ENCODE measurements at places on chromosomes 5 and 9.
A peak's percentile ranks its signal among the peaks of the same experiment; 100 is the strongest.

- no peak overlapping the region for H3K4me3 ChIP-seq
- H3K27ac ChIP-seq, result no peak overlapping the region
- no peaks in the 10 kb centered on the region for H3K36me3 ChIP-seq
- H3K4me1 ChIP-seq, result no peaks in the 10 kb centered on the region
- H3K27me3 ChIP-seq, result no peaks in the 10 kb centered on the region
- no peak for DNase-seq
Measured at GRCh38 chr5:873328-873727, 19.3 kb downstream of the BRD9 start.

DNA sequence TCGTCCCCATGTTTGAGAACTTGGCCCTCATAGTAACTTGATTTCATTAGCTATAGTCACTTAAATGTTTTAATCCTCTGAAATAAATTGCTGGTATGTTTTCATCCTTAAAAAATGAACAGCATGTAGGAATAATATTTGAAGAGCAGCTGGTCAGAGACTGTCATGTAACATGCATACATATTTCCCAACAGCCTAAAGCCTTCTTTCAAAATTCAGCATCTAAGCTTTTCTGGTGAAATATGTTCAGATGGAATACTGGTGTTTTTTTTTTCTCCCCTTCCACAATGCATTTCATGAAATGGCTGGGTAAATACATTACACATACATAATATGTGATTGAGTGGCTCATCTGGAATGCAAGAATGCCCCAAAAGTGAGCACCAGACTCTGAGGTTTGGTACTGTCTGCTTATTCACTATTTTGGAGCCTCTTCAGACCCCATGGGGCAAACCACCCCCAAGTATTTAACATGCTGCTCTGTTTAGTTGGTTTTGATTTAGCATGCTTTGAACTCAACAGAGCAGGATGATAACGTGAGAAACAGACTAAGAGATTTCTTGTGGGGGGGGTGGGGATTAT is 94.0 kb downstream of the SMARCA2 start:
- no peak for DNase-seq
- peak overlapping the region; percentile 83 for H3K27ac ChIP-seq
- H3K4me3 ChIP-seq, result no peak overlapping the region
- peaks cover 25% of the 10 kb centered on the region for H3K4me1 ChIP-seq
- H3K36me3 ChIP-seq, result no peaks in the 10 kb centered on the region
- no peaks in the 10 kb centered on the region for H3K27me3 ChIP-seq

- no peak overlapping the region for H3K27ac ChIP-seq
- no peak overlapping the region for H3K4me3 ChIP-seq
- no peak for DNase-seq
- no peaks in the 10 kb centered on the region for H3K27me3 ChIP-seq
- no peaks in the 10 kb centered on the region for H3K36me3 ChIP-seq
Measured at GRCh38 chr5:91359962-91360609, 23.0 kb downstream of the ARRDC3 start.

DNA sequence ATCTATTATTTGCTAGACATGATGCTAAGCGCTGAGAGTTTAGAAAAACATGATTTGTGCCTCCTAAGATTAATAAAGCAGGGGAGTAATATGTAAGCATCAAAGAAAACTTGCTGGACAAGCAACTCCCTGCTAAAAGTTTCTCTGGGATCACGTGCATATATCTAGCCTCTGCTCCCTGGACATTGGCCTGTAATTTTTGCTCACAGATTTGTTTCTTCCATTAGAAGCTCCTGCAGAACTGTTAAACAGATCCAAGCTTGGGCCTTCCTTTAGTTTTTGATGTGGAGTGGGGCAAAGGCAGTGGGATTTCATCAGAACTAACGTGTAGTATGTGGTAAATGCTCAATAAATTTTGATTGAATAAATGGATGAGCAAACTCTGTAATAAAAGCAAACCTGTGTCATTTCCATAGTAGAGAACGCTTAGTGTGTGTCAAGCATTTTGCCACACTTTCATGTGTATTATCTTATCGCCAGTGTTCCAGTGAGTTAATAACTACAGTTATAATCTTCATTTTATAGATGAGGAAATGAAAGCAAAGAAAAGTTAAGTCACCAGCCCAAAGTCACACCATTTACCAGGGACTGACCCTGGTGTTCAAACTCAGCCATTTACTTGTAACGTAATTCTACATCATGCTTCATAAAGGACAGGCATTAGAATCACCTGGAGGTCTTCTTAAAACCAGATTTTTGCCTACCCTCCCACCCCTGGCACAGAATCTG is 100.3 kb downstream of the PCSK5 start:
- H3K4me1 ChIP-seq, result no peaks in the 10 kb centered on the region
- no peak overlapping the region for H3K27ac ChIP-seq
- no peaks in the 10 kb centered on the region for H3K27me3 ChIP-seq
- no peaks in the 10 kb centered on the region for H3K36me3 ChIP-seq
- DNase-seq, result no peak
- no peak overlapping the region for H3K4me3 ChIP-seq

- no peaks in the 10 kb centered on the region for H3K4me1 ChIP-seq
- H3K27ac ChIP-seq, result no peak overlapping the region
- H3K4me3 ChIP-seq, result no peak overlapping the region
- no peaks in the 10 kb centered on the region for H3K36me3 ChIP-seq
- no peaks in the 10 kb centered on the region for H3K27me3 ChIP-seq
Measured at GRCh38 chr5:115079924-115080623, 89.6 kb downstream of the TRIM36 start.

DNA sequence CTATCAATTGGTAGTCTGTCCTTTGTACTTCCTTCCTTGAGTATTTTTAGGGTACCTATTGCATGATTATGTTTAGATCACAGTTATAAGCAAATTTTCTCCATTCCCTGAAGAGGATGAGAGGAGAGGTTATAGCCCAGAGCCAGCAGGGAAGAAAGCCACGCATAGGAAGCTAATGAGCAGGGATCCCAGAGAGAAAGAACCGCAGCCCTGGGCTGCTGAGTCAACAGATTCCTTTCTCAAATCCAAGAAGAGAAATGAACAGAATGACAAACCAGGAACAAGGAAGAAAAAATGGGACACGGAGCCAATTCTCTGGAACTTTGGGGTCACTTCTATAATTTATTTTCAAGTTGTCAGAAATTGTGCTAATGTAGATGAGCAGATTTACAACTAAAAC is 284.5 kb downstream of the RFX3 start:
- no peaks in the 10 kb centered on the region for H3K36me3 ChIP-seq
- no peaks in the 10 kb centered on the region for H3K4me1 ChIP-seq
- H3K27me3 ChIP-seq, result no peaks in the 10 kb centered on the region
- H3K4me3 ChIP-seq, result no peak overlapping the region
- no peak for DNase-seq

GRCh38 chr5:38226091-38226490 is 32.3 kb upstream of the EGFLAM start:
- no peak overlapping the region for H3K27ac ChIP-seq
- H3K4me3 ChIP-seq, result no peak overlapping the region
- H3K27me3 ChIP-seq, result no peaks in the 10 kb centered on the region
- DNase-seq, result no peak
- no peaks in the 10 kb centered on the region for H3K4me1 ChIP-seq

DNA sequence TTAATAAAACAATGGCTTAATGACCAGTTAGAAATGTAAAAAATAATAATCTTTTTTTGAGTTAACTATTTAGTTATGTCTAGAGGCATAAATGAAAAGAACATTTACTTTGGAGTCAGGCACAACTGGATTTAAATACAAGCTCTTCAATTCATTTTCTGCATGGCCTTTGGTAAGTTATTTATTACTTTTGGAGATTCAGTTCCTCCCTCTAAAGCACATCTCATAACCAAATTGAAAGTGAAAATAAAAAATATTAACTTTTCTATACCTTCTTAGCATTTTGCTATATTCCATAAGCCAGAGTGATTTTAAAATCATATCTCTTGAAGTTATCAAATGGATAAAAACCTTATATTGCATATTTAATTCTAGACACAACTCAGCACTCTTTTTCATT is 434.9 kb upstream of the SMARCA2 start:
- H3K36me3 ChIP-seq, result no peaks in the 10 kb centered on the region
- H3K27me3 ChIP-seq, result no peaks in the 10 kb centered on the region
- no peak for DNase-seq

DNA sequence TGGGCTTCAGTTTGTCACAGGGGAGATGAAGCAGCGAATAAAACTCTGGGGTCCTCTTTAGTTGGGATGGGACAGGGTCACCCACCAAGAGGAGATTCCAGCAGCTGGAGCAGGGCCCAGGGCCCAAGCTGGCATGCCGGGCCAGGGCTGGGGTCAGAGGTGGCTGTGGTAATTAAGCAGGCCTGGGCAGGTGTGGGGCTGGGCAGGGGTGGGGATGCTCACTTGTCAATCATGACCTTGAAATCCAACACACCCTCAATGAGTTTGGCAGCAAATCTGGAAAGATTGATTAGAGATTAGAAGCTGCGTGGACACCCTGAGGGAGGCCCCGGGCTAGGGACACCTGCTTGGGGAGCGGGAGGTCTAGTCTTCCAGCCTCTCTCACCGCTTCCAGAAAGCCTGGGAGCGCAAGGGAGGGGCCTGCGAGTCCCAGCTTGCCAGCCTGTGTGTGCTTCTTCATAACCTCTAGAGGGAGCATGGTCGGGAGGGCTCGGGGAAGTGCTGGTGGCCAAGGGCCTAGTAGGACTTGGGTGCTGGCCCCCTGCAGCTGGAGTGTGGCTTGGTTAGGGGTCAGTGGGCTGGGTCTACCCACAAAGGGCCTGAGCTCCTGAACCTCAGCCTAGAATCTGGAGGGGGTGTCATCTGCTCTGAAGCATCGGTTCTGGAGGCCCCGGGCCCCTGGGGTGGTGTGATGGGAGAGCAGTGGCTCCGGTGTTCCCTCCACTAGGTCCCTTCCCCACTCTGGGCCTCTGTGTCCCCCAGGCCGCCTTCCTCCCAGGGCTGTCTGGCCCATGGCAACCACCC is 7.6 kb downstream of the CRAT start:
- no peak overlapping the region for H3K27ac ChIP-seq
- no peaks in the 10 kb centered on the region for H3K4me1 ChIP-seq
- H3K27me3 ChIP-seq, result no peaks in the 10 kb centered on the region
- peak; percentile 69 for DNase-seq
- no peak overlapping the region for H3K4me3 ChIP-seq
- no peaks in the 10 kb centered on the region for H3K36me3 ChIP-seq

DNA sequence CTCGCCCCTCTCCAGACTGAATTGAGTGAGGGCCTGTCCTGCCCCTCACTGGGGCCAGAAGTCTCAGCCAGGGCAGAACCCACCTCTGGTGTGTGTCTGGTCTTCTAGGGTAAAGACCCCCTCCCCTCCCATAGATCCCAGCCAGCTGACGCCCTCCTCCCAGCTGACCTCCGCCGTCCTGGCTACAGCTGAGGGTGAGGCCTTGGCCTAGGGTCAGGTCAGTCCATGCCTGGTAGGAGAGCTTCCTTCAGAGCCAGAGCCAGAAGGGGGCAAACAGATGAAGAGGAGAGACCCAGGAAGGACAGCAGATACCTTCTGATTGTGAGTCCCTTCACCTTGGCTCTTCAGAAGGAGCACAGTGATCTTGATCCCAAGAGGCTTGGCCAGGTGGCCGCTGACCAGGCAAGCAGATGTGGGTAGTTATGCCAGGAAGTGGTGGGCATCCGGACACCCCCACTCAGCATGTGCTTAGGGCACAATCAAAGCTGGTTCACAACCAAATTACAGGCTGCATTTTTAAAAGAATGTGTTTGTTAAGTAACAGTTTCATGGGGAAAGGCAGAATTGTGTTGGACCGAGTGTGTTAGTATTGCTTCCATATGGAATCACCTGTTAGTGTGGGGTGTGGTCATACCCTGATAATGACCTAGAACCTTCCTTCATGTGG is 29.9 kb downstream of the JADE2 start:
- H3K27ac ChIP-seq, result no peak overlapping the region
- no peak for DNase-seq
- no peak overlapping the region for H3K4me3 ChIP-seq
- H3K27me3 ChIP-seq, result no peaks in the 10 kb centered on the region
- H3K4me1 ChIP-seq, result peaks cover 17% of the 10 kb centered on the region
- no peaks in the 10 kb centered on the region for H3K36me3 ChIP-seq

GRCh38 chr5:33563983-33564908 is 123.5 kb downstream of the TARS1 start:
- H3K36me3 ChIP-seq, result no peaks in the 10 kb centered on the region
- H3K27me3 ChIP-seq, result no peaks in the 10 kb centered on the region
- peaks cover 5% of the 10 kb centered on the region for H3K4me1 ChIP-seq
- no peak overlapping the region for H3K4me3 ChIP-seq

DNA sequence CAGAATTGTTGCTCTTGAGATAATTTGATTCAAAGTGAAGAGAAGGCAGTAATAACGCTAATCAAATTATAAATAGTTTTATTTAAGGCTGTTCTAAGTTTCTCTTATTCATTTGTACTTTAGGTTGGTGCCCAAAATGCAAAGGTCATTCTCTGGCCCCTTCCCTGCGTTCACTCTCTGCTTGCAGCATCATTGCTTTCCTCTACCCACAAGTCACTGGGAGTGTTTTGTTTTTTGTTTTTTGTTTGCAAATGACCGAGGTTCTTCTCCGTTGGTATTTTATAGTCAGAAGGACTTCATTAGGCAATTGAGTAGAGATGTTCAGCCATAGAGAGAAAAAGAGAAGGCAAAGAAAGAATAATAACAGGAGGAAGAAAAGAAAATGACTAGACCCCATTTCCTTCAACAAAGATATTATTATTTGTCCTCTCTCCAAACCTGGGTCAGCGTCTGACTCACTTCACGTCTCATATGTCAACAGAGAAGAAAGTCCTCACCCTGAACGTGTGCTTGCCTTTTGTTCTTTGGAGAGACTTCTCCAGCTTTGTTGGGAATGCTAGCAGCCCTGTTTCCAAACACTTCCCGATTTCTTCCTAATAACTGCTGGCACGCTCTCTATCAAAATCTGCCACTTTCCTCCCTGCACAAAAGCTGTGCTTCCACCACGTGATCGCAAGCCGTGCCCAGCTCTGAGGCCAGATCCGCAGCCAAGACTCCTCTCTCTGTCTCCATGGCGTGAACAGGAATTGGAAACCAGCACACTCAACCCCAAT is 119.8 kb downstream of the EBF1 start:
- peak overlapping the region; percentile 38 for H3K27ac ChIP-seq
- no peak overlapping the region for H3K4me3 ChIP-seq
- DNase-seq, result peak; percentile 79
- H3K4me1 ChIP-seq, result peaks cover 16% of the 10 kb centered on the region
- no peaks in the 10 kb centered on the region for H3K36me3 ChIP-seq

DNA sequence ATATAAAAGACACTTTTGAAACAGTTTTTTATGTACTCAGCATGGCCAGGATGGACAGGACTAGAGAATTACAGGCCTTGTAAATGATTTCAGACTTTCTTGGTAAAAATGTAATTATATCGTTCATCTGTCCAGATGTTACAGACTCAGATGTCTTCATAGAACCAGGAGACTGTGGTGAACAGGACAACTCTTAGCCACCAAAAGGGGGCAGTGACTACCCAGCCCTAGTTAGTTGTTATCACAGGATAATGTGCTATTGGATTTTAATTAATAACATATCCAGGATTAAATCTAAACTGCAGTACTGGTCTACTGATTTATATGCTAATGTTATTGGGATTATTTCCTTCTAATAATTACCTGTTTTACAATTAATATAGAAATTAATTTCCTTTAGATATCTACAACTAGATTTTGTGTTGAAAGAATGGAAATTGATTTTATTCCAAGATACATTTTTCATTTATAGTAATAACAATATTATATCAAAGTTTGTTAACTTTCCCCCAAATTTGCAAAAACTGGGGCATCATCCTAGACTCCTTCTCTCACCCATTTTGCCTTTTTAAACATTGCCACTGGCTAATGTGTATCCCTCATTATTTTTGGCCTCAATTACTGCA is 99.4 kb downstream of the MTREX start:
- no peaks in the 10 kb centered on the region for H3K27me3 ChIP-seq
- DNase-seq, result no peak
- H3K36me3 ChIP-seq, result no peaks in the 10 kb centered on the region
- no peak overlapping the region for H3K27ac ChIP-seq
- no peaks in the 10 kb centered on the region for H3K4me1 ChIP-seq
- H3K4me3 ChIP-seq, result no peak overlapping the region

- DNase-seq, result no peak
- H3K27me3 ChIP-seq, result no peaks in the 10 kb centered on the region
- no peaks in the 10 kb centered on the region for H3K4me1 ChIP-seq
- no peaks in the 10 kb centered on the region for H3K36me3 ChIP-seq
Measured at GRCh38 chr9:3578786-3579185, 53.0 kb upstream of the RFX3 start.

Measured in testis (tissue), 5 donors.